ENCODE measurements at places on chromosomes 2 and 18.

- DNase-seq: no peak
Measured at GRCh38 chr2:196162586-196163175, 8.7 kb downstream of the STK17B start.

- DNase-seq: no peak
Measured at GRCh38 chr2:177241711-177242120, 22.8 kb downstream of the NFE2L2 start.

- no peak for DNase-seq
Measured at GRCh38 chr18:75818383-75818782, 390.9 kb upstream of the SMIM21 start.

DNA sequence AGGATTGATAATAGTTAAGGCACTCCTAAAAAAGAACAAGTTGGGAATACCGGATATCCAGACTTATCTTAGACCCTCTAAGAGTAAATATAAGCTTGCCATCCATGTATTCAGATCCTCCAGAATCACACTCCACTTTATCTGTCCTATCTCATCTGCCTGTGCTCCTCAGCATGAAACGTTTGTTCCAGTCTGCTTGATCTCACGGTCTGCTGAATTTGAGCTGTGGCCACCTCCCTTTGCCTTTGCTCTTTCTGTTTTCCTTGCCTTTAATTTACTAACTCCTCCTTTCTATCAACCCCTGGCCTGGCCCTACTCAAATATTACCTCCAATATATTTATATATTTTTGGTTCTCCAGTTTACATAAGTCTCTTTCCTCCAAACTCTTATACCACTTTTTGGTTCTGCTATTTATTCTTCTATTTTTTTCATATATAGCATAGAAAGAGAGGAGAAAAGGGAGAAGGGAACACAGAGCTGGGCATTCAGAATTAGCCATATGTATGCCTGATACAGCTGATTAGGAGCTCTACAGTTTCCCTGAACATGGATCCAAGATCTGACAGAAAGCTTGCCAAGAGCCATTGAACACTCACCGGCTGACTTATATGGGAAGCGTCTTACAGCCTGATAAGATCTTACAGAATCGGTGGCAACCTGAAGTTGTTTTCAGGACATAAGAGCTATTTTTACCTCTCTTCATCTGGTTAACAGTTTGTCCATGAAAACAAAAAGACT lies 21.8 kb upstream of the DNAJC27 start:
- DNase-seq: no peak

GRCh38 chr18:29096079-29096770 lies 919.3 kb upstream of the CDH2 start:
- DNase-seq: no peak

GRCh38 chr2:112603731-112604130 lies 19.3 kb downstream of the CHCHD5 start:
- no peak for DNase-seq

GRCh38 chr2:168956392-168956791 lies 55.3 kb downstream of the G6PC2 start:
- no peak for DNase-seq

DNA sequence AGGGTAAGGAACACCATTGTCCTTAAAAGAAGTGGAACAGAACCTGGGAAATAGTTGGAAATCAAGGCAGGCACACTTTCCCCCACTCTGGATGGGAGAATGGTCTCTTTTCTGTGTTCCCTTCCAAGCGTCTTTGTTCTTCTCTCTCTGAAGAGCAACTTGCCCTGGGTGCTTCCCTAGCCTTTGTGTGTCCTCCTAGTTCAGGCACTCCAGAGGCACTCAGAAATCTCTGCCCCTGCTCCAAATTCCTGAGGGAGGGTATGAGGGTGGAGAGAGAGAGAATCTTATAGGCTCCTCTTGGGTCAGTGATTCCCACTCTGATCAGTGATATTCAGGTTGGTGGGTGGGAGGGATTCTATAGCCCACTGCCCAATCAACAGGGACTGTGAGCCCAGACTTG lies 8.8 kb upstream of the SIX2 start:
- no peak for DNase-seq

DNA sequence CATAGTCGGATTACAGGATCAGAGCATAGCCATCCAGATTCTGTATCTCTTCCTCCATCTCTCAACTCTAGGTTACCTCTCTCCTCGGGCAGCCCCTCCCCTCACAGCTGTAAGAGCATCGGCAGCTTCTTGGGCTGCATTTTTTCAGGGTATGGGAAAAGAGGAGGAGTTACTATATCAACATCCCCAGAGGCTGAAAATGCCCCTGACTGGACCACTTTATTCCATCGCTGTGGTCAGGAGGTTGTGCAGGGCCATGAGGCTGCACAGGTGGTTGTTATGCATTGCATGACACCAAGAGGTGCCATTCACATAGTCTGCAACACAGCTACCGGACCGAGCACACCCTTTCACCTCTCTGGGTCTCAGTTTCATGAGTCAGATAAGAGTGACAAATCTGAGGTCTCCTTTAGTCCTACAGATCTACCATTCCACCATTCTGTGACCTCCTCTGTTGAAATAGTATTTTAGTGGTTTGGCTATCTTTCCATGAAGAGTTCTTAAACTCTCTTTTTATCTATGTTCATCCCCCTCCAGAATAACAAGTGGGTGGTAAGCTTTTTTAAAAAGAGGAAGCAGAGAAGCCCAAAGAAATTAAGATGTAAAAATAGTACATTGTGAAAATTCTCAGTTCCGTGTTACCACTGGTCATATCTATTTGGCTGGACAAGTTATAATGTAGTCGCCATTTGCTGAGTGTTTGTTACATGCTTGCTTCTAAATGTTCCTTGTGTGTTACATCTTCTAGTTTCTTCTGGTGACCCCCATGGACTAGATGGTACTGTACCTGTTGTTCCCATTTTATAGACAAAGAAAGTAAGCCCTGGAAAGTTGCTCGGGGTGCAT lies 56.6 kb upstream of the SLC1A4 start:
- no peak for DNase-seq

GRCh38 chr2:102004581-102004980 lies 12.8 kb downstream of the IL1R2 start:
- DNase-seq: no peak

- no peak for DNase-seq
Measured at GRCh38 chr2:12714391-12715221, 2.1 kb upstream of the TRIB2 start.

DNA sequence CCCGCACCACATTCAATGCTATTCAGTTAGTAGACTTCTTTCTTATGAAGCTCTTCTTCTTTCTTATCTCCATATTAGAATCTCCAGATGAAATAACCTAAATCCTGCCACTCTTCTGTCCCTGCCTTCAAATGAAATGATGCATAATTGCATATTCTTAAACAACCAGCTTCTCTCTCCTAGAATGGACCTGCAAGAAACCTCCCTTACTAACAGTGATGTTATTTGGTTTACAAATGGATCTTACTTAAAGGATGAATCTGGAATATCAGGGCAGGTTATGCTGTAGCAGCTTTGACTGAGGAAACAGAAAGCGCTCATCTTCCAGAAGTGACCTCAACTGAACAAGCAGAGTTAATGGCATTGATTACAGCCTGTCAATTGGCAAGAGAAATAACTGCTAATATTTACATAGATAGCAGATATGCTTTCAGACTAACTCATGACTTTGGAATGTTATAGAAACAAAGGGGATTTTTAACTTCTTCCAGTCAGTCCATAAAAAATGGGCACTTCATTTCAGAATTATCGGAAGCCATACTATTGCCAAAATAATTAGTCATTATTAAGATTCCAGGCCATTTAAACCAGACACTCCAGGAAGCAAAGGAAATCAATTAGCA lies 755.7 kb upstream of the HS6ST1 start:
- DNase-seq: no peak

DNA sequence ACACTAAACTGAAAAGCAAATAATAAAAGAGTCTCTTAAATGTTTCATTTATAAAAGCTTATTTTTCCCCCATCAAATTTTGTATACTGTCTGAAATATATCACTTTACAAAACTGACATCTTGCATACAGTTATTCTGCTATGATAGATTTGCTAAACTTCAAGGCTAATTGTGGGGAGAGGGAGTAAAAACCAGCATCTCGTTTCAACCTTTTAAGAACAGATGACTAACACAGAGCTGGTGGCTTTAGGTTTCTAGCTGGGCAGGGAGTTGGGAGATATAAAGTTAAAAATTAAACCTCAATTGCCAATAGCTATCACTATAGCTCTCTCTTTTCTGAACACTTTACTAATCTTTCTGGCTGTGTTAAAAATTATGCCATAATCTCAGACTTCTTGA lies 23.5 kb downstream of the C1D start:
- no peak for DNase-seq

DNA sequence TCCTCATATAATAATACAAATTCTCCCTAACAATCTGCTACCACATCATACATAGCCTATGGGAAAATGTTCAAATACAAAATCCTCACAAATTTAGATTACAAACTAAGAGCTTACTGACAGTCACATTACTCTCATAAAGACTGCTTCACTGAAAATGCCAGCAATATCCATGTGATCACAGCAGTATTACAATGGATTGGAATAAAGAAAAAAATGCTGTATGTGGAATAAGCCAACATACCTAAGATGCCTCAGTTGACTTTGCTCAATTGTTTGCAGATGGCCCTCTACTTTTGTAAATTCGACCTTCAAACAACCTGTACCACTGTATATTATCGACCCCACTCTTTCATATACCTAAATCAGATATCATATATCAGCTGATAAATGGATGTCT lies 88.7 kb downstream of the DYM start:
- no peak for DNase-seq

GRCh38 chr2:197181491-197181890 lies 129.1 kb downstream of the ANKRD44 start:
- no peak for DNase-seq

DNA sequence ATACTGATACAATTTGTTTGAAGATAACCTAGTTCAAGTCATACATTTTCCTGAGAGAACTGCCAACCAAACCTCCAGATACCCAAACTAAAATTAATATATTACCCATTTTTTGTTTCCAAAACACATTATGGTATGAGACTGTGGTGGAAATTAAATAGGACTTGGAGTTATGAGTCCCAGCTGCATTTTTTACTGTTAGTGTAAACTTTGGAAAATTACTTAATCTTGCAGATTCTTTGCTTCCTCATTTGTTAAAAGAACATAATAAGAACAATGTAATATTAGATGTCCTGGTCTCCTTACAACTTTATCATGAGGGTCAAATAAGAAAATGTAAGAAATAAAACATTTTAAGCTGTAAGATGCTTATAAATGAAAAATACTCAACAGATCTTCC lies 98.2 kb upstream of the TRIB2 start:
- no peak for DNase-seq

DNA sequence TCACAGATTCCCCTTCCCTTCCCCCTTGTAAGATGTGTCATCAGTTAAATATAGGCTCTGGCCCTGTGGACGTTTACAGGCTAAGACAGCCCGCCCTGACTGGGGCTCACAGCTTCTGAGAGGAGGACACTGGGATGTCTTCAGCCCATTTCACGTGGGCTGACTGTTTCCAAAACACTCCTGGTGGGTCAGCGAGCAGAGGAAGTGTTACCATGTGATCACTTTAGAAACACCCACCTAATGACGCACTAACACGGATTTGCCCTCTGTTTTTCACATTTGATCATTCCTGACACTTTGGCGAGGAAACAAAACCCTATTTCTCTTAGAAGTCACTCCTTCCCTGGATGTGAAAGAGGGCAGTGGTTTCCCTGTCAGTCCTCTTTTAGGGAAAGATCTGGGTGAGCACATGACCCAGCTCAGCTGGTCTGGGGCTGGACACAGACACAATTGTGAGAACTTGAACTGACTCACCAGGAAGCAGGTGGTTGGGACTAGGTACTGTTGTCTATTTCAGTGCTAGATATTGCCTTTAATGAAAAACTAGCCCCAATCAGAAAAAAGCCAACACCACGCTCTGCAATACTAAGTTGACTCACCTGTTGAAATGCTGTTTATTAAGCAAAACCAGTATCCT lies 38.8 kb downstream of the BMP10 start:
- peak; percentile 13 for DNase-seq

GRCh38 chr18:57916684-57917083 lies 113.6 kb upstream of the ATP8B1 start:
- no peak for DNase-seq

DNA sequence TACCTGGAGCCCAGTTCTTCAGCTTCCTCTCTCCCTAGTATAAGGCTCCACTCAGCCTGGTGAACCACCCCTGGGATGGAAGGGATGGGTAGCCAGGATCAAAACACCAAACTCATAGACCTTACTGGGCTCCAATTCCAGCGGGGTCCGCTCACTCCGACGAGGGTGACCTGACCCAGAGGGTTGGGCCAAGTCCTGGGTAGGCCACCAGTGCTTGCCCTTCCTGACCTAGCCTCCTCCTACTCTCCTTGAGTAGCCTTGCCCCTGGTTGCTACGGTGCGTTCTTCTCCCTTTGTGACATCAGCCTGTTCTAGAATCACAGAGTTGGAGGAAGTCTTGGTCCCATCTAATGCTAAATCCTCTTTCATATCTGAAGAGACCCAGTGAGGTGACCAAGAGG lies 537 bp upstream of the STAT4 start:
- no peak for DNase-seq

- no peak for DNase-seq
Measured at GRCh38 chr2:157743051-157743450, 114.4 kb upstream of the ACVR1C start.

GRCh38 chr2:26349690-26350089 lies 3.1 kb upstream of the ADGRF3 start:
- no peak for DNase-seq
